NB4 (cell line): ENCODE measurements at places on chromosomes 7 and 10.

DNA sequence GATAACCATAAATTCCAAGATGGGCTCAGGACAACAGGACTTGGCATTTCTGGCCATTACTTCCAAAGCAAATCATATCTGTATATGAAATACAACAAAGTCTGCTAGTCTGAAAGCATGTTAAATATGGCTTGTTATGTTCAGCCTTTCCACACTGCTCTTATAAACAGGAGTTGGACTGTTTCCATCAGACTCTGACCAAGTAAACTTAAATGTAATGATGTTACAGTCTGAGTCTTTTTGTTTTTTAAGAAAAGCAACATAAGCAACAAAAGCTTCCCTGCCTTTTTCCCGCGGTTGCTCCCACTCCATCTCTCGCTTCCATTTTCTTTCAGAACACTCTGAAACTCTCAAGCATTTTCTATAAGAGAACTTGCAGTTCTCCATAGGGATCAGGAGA is 8.1 kb upstream of the CDCA7L start:
- DNase-seq, result no peak

DNA sequence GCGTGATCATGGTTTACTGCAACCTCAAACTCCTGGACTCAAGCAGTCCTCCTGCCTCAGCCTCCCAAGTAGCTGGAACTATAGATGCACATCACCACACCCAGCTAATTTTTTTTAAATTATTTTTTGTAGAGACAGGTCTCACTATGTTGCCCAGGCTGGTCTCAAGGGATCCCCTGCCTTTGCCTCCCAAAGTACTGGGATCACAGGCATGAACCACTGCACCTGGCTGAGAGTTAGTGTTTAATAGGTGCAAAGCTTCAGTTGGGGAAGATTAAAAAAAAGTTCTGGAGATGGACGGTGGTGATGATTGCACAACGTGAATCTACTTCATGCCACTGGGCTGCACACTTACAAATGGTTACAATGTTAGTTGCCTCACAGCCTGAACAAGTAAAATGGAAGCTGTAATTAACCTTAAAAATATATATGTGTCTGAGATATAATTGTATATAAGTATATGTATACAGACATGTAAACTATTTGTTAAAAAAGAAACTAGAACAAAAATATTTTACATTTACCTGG is 106.4 kb upstream of the ZNF438 start:
- peak; percentile 58 for DNase-seq

DNA sequence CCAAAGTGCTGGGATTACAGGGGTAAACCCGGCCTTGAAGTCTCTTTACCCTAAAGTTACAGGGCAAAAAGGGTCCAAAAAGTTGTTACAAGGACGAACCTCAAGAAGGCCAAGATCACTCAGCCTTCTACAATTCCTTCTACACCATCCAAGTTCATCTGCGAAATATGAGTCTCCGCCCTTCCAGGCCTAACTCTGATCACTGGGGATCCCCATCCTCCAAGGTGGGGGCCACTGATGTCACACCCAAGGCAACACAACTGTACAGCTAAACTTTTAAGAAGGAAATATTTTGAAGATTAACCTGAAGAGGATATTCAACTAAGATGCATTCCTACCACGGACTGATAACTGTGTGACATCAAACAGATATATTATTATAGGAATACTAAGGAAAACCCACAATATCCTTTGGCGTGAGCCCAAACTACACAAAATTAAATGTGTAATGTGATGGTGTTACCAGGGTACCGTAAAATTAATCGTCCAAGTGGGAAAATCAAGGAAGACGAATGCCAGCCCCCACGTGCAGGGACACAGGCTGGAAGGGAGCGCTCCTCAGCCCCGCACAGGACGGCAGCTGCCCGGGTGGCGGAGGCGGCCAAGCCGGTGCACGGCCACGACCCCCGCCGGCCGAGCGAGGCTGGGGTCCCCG is 1.0 kb downstream of the PAXIP1 start:
- DNase-seq, result peak; percentile 45

- no peak for DNase-seq
Observed at GRCh38 chr7:37151741-37152413, 296.8 kb downstream of the ELMO1 start.

DNA sequence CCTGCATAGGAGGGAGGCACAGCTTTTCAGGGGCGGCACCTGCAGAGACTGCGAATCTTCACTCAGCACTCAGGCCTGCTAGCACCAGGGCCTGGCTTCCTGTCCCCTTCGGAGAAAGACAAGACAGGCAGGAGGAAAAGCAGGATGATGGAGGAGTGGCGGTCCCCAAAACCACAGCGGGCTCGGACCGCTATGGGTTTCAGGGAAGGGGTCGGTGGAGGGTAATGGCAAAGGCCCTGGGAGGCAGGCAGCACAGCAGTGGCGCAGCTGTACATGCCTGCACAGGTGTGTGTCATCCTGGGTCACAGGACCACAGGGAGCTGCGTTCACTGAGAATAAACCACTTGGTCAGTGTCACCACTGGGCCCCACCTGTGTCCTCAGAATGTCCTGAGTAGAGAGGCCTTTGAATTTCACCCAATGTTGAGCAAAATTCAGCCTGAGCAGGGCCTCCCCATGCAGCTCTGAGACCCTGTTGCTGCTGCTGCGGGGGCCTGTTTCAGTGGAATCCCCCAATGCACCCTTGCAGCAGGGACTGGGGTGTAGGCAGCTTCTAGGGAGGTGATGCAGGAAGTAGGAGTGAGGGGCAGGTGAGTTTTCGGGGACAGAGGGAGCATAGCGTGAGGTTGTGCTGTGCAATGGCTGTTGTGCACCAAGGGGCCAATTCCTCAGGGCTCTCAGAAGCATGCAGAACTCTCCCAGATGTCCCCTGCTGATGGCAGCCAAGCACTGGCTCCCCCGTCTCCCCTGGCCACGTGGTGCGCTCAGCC is 90.6 kb upstream of the PPP2R2D start:
- DNase-seq, result no peak

DNA sequence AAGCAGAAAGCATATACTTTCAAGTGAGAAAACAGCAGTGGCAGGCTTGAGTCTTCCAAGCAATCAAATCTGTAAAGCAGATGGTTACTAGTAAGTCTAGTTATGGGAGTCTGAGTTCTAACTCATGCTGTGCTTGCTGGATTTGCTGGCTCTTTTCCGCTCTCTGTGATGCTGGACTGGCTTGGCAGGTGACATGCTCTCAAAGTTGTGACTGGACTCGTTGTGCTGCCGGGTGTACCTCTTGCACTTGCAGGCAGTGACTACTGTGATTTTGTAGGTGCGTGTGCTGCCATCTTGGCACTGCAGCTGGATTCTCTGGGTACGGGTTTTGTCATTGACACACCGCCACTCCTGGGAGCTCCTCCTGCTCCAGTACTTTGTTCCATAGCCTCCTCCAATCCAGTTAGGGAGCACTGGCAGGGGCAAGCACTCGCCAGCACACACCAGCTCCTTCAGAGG is 3.1 kb downstream of the SOSTDC1 start:
- no peak for DNase-seq

GRCh38 chr10:118394301-118395200 is 52.4 kb upstream of the FAM204A start:
- peak; percentile 90 for DNase-seq

DNA sequence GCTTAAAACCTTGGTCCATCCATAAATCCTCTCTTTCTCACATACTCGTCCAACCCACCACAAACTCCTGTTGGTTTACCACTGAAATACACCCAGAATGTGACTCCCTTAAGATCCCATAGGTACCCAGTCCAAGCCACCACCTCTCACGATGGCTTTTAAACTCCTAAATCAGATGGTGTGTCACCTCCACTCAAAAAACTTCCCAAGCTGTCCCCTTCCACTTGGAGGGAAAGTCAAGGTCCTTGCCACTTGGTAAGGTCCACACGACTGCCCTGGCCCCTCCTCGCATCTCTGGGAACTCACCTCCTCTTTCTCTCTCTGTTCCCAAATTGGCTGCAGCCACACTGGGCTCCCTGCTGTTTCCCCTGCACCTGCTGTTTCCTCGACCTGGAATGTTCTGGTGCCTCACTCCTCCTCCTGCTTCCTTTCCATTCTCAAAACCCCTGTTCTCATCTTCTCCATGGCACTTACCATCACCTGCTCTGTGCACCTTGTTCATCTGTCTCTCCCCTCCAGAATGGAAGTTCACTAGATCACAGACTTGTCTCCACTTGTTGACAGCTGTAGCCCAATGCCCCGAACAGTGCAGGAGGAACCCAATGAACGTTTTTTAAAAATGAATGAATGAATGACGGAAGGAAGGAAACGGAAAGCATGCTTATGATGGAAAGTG is 23.0 kb downstream of the ZFAND2A start:
- DNase-seq, result peak; percentile 60

DNA sequence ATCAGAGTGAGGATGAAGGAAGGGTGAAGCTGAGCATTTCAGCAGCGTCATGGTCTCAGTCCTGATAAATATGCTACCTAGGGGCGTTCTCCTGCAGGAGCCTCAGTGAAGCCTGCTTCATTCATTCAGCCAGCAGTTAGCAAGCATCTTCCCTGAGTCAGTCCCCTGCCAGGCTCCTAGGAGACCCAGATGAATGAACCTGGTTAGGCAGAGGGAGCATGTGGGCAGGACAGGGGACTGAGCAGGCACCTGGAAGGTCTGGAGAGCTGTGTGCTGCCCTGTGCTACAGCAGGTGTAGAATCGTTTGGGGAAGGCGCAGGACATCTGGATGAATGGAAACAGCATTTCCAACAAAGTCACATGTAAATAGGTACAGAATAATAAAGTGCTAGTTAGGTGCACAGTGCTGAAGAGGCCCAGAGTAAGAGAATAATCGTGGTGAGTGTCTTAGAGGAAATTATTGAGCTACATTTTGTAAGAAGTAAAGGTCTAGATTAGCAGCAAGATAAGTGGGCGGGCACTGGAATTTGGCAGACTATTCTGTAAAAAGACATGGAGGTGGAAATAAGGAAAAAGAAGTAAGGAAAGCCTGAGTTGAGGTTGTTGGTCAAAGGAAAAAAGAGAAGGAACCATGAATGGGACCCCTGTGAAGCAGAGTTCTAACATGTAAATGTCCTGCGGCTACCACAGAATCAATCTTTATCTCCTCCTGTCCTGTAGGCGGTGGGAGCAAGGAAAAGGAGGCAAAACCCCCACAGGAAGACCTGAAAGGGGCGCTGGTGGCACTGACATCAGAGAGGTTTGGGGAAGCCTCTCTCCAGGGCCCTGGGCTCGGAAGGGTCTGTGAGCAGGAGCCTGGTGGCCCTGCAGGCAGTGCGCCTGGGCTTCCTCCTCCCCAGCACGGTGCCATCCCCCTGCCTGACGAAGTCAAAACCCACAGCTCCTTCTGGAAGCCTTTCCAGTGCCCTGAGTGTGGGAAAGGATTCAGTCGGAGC is 12.0 kb downstream of the ZSCAN25 start:
- DNase-seq, result no peak

- no peak for DNase-seq
Observed at GRCh38 chr10:31623466-31623865, 304.4 kb downstream of the ZEB1 start.

DNA sequence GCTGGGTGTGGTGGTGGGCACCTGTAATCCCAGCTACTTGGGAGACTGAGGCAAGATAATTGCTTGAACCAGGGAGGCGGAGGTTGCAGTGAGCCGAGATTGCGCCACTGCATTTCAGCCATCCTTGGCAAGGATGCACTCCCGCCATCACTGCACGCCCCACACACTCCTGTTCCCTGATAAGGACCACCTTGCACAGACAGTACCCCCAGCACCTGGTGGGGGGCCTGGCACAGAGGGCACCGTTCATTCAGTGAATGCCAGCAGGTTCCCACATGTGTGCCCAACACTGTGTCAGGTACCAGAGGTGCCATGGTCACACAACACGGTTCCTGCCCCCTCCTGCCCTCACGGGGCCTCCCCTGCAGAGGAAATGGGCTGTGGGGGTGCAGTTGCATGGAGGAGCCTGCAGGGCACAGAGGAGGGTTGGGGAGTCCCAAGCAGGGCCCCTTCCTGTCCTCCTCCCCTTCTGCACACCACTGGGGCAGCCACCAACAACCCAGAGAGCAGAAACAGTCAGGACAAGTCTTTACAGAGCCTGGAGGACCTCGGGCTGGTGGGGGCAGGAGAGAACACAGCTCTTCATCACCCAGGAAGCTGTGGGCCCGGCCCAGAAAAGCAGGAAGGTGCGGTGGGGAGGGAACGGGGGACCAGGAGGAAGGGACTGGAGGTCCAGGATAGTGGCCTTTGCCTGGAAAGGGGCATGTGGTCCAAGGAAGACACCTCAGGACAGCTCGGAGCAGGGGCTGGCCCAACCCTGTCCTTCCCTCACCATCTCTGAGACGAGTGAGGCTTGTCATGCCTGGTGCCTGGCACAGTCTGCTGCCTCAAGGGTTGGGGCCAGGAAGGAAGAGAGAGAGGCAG is 7.1 kb downstream of the CRYGN start:
- DNase-seq, result peak; percentile 91

- peak; percentile 63 for DNase-seq
Observed at GRCh38 chr7:8035647-8036518, 67.3 kb downstream of the GLCCI1 start.

DNA sequence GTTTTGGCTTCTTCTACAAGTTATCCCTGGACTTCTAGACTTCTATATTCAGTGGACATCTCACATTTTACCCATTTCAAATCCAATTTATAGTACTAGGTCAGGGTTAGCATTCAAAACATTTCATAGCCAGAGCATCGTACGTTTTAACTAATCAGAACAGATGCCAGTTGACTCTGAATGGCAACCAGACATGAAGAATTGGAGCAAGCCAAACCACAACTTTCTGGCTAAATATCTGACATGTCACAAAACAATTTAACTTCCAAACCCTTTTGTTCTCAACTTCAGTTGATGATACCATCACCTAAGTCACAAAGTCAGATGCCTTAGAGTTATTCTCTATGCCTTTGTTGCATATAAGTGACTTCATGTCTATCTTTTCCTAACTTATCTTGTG is 1105.7 kb downstream of the XPNPEP1 start:
- DNase-seq, result no peak

DNA sequence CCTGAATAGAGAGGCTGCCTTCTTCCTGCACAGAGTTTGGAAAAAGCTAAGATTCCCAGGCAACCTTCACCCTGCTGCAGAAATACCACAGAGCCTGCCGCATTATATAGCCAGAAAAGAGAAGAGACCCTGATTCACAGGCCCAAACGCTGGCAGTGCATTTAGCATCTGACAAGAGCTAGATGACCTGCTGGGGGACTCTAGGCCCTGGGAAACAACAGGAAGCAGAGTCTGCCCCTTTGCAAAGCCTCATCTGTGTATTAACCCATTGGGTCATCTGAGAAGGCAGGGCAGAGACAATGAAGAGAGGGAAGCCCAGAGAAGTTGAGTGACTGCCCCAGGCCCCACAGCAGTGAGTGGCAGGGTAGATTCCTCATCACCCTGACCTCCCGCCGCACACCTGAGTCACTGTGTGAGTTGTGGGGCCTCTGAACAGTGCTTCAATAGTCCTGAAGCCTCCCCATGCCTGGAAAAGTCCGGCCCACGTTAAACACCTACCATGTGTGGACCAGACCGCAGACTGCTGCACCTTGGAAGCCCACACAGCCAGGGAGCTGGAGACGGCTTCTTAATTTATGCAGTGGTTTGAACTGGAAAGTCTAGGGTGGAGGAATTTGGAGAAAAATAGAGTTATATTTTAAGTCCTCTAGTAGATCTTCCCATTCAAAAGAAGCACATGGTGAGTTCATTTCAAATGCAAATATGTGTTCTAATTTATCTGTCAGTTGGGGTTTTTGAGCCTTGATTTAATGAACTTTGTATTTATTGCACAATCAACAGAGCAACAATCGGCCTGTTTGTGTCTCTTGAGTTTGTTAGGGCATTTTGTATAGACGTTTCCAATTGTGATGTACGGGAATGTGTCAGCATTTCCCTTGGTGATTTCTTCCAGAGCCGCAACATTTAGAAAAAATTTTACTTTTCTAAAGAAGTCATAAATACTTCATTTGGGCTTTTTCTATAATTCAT is 80.4 kb upstream of the GPR26 start:
- DNase-seq, result no peak

GRCh38 chr7:101838837-101839483 is 21.5 kb downstream of the CUX1 start:
- no peak for DNase-seq

GRCh38 chr7:40969641-40970040 is 733.2 kb downstream of the INHBA start:
- no peak for DNase-seq
